ENCODE measurements at places on chromosomes 2 and 18.

DNA sequence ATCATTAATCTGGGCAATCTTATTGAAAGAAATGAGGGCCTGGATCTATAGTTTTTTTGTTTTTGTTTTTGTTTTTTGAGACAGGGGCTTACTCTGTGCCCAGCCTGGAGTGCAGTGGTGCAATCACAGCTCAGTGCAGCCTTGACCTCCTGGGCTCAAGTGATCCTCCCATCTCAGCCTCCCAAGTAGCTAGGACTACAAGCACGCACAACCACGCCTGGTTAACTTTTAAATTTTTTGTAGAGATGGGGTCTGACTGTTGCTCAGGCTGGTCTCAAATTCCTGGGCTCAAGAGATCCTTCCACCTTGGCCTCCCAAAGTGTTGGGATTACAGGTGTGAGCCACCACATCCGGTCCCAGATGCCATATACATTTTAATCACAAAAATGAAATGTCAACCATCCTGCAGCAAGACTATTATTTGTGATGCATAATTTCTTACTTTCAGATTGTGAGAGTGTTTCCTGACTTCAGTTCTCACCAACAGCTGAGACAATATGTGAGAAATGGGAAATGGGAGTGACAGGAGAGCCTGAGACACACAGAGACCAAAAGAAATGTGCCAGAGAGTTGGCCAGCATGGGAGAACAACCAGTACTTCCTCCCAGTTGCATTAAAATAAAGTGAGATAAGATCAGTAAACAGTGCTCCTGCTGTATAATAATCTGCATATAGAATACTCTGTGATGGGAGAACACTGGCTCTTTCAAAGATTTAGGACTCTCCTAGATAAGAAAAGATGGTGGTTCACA is 87.6 kb downstream of the METTL8 start:
- no peak for DNase-seq

DNA sequence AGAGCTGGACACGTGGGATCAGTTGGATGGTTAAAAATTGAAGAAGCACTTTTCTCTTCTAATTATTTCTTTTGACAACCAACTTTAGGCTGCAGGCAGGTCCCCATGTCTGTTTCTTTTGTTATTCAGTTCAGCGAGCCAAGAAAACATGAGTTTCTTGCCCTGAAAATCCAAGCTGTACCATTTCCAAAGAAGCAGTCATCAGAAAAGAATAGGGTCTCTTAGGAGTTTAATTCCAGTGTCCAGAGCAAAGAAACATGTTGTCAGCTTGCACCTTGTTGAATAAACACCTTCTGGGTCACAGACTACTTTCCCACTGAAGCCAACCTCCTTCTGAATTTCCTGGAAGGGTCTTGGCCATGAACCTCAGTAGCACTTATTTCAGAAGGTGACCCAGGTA is 170.5 kb upstream of the COPS8 start:
- DNase-seq: no peak

- DNase-seq: no peak
Observed at GRCh38 chr2:134276381-134277172, 22.7 kb downstream of the MGAT5 start.

DNA sequence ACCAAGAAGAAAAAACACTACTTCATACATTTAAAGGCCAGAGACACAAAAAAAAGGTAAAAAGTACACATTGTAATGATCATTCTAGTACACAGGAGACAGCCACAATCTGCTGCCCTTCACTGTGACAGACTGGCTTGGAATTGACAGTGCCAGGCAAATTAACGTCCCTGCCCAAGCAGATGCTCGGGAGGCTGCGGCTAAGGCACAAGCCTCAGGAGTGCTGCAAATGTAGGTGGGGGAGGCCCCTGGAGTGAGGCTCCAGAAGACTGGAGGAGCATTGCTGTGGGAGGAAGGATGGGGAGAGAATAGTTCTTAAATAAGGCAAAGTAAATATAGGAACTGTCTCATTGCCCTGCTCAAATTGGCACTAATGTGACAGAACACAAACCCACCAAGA is 18.6 kb downstream of the ERCC3 start:
- DNase-seq: no peak

GRCh38 chr18:50051288-50051687 is 143.7 kb downstream of the MYO5B start:
- DNase-seq: no peak

- no peak for DNase-seq
Observed at GRCh38 chr2:65671670-65672242, 239.4 kb upstream of the SPRED2 start.

DNA sequence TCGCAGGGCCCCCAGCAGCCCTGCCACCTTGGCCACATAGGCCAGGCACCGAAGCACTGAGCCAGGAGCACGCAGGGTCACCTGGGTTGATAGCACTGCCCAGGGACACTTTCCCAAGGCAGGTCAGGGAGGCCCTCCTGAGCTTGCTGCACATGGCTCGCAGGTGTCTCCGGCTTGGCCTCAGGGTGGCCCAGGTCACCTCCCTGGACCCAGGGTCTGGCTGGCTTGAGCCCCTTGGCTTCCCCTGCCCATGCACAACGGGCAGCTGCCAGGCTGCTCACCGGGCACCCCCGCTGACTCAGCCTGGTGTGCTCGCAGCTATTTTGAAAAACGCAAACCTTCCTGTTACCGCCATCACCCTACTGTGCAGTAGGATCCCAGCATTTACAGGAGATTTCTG is 502.3 kb downstream of the EIPR1 start:
- no peak for DNase-seq

- DNase-seq: no peak
Observed at GRCh38 chr2:7905756-7906155, 776.1 kb upstream of the ID2 start.

- DNase-seq: no peak
Observed at GRCh38 chr2:8719528-8719927, 37.7 kb downstream of the ID2 start.

DNA sequence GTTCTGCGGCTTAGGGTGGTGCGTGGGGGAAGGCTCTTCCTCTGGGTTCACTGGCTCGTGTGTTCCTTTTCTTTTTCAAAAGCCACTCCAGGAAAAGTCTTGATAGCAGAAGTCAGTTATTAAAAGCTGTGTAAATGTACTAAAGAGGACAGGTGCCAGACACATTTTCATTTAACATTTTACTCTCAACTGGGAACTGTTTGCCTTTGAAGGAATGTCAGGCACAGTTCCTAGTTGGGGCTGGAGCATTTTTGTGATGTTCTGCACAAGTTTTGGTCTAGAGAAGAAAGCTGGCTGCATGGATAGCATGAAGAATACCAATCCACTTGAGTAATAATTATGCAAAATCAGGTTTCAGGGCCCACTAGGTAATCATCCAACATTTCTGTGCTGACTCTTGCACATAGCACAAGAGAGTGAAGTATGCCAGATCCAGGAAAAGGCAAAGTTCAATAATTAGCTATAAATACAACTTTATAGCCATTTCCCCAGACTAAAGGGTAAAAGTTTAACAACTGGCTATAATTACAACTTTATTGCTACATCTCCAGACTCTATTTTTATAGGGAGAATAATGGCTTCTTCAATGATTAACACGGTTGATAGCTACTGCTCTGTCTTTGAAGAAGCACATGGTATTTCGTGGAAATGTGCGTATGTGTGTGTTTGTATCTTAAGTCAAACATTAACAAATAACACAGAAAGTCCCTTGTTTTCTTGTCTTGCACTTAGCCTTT is 16.2 kb downstream of the SCYGR8 start:
- no peak for DNase-seq

DNA sequence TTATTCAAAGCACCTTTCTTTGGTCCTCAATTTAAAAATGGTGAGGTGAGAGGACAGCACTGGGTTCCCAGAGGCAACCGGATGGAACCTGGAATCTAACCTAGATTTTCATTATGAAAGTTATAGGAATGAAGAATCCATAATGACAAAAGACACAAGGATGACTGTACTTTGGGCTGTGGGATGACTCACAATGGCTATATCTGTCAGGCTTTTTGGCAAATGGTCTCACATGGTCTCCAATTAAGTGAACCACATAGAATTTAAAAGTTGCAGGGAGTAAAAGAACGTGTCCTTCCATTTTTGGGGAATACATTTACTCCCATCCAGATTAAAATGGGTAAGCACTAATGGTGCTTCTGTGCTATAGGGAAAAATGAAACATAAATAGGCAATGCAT is 31.8 kb upstream of the LYPD1 start:
- no peak for DNase-seq

GRCh38 chr2:68908392-68908970 is 37.3 kb upstream of the BMP10 start:
- peak; percentile 81 for DNase-seq

DNA sequence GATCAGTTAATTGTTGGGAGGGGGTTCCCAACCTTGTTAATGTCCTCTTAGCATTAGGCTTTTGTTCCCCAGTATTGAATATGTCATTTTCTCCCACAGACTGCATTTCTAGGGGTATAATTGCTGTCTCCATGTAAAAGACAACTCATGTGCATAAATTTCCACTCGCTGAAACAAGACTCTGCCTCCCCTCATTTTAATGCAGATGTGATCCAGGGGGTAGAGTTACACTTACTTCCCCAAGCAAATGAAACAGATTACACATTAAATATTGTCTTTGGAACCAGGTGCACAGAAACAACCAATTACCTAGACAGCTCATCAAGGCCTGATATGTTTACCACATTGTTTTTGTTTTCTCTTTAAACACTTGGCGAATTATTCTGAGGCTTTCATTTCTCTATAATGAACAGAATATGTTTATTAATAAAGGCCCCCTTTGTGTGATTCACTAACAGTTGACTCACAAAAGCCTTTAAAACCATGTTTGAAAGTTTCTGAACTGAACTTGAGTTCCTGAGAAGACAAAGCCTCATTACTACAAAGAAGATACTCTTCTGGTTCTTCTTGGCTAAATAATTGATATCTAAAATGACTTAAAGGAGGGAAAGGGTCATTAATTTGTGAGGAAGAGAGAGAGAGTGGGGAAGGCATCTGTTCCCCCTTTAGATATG is 15.0 kb upstream of the ACVR1 start:
- DNase-seq: no peak

DNA sequence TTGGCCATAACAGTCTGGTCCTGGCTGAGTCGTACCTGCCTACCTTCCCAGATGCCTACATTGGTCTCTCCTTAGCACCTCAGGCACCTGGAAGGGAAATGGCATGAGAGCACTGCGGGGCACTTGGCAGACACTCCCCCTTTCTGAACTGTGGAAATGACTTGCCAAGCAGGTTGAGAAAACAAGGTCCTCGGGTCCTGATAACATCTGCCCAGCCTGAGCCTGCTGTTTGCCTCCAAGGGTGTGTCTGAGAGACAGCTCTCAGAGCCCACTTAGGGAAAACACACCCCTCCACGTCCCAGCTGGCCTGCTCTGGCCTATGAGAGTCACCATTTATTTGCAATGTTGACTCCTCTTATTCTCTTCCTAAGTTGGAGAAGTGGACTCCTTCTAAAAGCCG is 10.5 kb downstream of the FAM110C start:
- DNase-seq: no peak

GRCh38 chr2:15956751-15957736 is 16.7 kb downstream of the MYCN start:
- no peak for DNase-seq

DNA sequence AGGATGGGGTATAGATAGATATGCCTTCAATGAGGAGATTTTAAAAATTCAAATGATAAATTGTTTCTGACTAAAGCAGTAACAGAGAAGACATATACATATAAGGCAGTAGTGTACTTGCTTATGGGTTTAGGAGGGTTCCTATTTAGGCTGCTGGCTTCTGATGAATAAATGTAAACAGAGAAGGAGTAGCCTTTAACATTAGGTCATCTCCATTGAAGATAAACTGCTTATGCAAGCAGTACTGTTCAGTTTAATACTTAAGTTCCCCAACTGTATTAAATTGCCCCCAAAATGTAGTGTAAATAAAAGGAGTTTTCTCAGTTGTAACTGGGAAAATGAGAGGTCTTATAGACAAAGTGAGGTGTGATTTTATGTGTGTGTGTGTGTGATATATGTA is 217.7 kb upstream of the TMEFF2 start:
- DNase-seq: no peak

GRCh38 chr2:219041252-219041651 is at the start of gene CFAP65:
TSS of gene CFAP65 (minus strand) at chr2:219041516. CDS start at chr2:219039048, 2,468 bp downstream.
- no peak for DNase-seq

GRCh38 chr18:40159141-40160017 is 1795.7 kb upstream of the PIK3C3 start:
- no peak for DNase-seq

GRCh38 chr2:142038826-142039225 is 92.0 kb downstream of the LRP1B start:
- DNase-seq: no peak

GRCh38 chr18:79926306-79926705 is 25.1 kb downstream of the SLC66A2 start:
- DNase-seq: no peak

DNA sequence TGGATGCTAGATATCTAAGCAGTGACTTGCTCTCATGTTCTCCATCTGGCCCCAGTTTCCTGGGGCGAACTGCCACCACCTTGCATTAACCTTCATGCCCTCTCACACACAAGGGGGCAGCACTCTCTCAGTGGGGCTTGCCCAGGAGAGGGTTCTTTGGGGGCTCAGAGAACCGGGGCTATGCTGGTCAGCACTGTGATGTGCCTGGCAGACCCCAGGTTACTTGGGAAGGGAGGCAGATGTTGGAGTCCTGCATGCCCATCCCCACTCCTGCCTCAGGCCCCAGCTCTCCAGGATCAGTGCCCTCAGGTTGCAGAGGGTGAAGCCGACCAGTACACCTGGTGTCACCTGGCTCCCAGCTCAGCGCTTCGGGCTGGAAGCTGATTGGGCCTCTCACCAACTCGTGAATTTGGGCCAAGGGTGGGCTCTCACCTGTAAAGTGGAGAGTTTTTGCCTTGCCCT is 396.2 kb upstream of the HS6ST1 start:
- DNase-seq: no peak

DNA sequence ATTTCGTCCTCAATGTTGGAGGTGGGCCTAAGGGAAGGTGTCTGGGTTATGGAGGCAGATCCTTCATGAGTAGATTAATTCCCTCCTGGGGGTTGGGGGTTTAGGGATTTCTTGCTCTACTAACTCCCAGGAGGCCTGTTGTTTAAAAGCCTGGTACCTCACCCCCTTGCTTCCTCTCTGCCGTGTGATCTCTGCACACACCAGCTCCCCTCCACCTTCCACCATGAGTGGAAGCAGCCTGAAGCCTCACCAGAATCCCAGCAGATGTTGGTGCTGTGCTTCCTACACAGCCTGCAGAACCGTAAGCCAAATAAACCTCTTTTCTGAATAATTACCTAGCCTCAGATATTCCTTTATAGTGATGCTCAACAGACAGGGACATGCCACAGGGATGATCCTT is 141.5 kb downstream of the ZNF516 start:
- no peak for DNase-seq

- peak; percentile 55 for DNase-seq
Observed at GRCh38 chr2:102063487-102063911, 71.7 kb downstream of the IL1R2 start.

GRCh38 chr2:190932514-190932913 is 51.9 kb downstream of the GLS start:
- no peak for DNase-seq

GRCh38 chr2:38244301-38244700 is 132.8 kb downstream of the ATL2 start:
- DNase-seq: no peak

- no peak for DNase-seq
Observed at GRCh38 chr2:6838673-6839319, 26.9 kb downstream of the CMPK2 start.
